Gastrocnemius medialis (tissue), 4 donors: ENCODE measurements at places on chromosomes 16 and 17. TPM values are rescaled to one million over a fixed set of nuclear protein-coding genes. Genes with fewer than 3 reads are reported as not detected.

- no peak for DNase-seq
Observed at GRCh38 chr17:29592850-29593551, at the start of gene ANKRD13B. ANKRD13B (plus strand) TSS chr17:29593132; CDS start chr17:29593622, 490 bp downstream.

- no peak for DNase-seq
Observed at GRCh38 chr17:32470405-32471167, 16.2 kb upstream of the CDK5R1 start.

- no peak for DNase-seq
Observed at GRCh38 chr17:76414334-76415295, 30.2 kb downstream of the SPHK1 start.

- no peak for DNase-seq
Observed at GRCh38 chr16:28082624-28083023, 19.1 kb upstream of the GSG1L start.

GRCh38 chr17:40371261-40371929 is 6.9 kb upstream of the GJD3 start:
- DNase-seq, result no peak

DNA sequence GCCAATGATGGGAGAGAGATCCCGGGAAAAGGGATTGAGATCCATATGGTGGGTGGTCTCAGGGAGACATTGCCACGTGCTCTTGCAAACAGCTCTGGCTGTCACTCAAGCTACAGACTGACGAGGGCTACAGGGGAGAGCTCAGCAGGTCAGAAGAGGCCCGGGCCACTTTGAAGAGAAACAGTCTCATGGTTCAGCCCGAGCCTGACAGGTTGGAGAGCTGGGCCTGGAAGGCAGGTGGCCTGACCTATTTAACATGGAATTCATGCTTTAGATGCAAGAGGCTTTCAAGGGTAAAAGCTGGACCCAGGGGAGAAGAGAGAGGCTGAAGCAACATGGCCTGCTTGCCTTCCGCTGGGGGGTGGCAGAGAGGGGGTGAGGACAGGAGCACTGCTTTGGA is 81.0 kb upstream of the BRD7 start:
- no peak for DNase-seq

DNA sequence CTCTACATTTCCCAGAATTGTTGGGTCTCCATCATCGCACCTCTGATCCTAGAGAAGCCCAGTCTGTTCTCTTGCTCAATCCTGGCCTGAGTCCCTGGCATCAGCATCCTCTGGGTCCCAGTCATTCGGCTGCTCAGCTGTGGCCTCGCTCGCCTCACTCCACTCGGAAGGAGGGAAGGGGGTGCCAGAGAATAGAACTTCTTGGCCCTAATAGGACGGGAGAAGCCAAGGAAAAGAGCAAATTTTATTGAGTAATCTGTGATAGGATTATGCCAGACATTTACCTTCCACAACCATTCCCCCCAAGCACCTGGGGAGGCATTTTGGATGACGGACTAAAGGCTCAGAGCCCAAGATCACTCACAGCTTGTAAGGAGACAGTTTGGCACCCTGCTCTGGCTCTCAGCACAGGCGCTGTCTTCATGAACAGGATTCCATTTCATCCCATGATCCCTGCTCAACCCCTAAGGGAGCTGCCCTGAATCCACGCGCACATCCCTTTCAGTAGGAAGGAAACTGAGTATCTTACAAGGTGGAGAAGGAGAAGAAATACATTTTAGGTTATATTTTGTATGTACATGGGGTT is 498 bp upstream of the CLEC10A start:
- DNase-seq, result peak; percentile 45

GRCh38 chr16:68265078-68265920 is 973 bp downstream of the SLC7A6 start:
- DNase-seq, result peak; percentile 91

GRCh38 chr17:42049834-42050392 is 488 bp downstream of the C17orf113 start:
- DNase-seq, result no peak

CEP131 gene
- 8.4 TPM for total RNA-seq

EXOSC6 gene
- 17.9 TPM for total RNA-seq
